Activated CD4-positive, alpha-beta T cell treated with anti-CD3 and anti-CD28 coated beads for 36 hours (primary cell): ENCODE measurements at places on chromosomes 1 and 21. TPM values are rescaled to one million over a fixed set of nuclear protein-coding genes. Genes with fewer than 3 reads are reported as not detected.

C1orf146 gene
- total RNA-seq = not detected

AKR1A1 gene
- total RNA-seq = 181 TPM

F5 gene
- 57.8 TPM for total RNA-seq

TRABD2B gene
- total RNA-seq = not detected

AK5 gene
- 9.9 TPM for total RNA-seq

CENPS gene
- 18.1 TPM for total RNA-seq

UTS2 gene
- not detected for total RNA-seq

WNT3A gene
- total RNA-seq = not detected

SPTA1 gene
- not detected for total RNA-seq

C1orf159 gene
- 13.5 TPM for total RNA-seq

NCAM2 gene
- total RNA-seq = not detected

CLEC20A gene
- not detected for total RNA-seq

PRKACB gene
- total RNA-seq = 25.5 TPM

LRRIQ3 gene
- total RNA-seq = 1.9 TPM

PTGS2 gene
- total RNA-seq = 1.2 TPM

SH3D21 gene
- total RNA-seq = 26.2 TPM

FAM163A gene
- total RNA-seq = not detected
